Activated naive CD8-positive, alpha-beta T cell treated with anti-CD3 and anti-CD28 coated beads, Interleukin-2, amount 50 U/mL, for 24 hours (primary cell): ENCODE measurements at places on chromosomes 7 and 10.

DNA sequence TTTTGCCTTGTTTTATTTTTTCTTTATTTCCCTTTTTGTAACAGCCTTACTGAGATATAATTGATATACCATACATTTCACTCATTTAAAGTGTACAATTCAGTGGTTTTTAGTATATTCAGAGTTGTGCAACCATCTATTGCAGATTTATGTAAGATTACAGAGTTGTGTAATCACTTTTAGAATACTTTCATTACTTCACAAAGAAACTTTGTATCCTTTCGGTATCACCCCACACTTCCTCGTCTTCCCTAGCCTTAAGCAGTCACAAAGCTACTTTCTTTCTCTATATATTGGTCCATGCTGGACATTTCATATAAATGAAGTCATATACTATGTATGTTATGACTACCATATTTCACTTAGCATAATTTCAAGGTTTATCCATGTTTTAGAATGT, 74.6 kb downstream of the ATRNL1 start:
- H3K27ac ChIP-seq: no peak overlapping the region
- no peaks in the 10 kb centered on the region for H3K36me3 ChIP-seq
- H3K27me3 ChIP-seq: peaks cover under 1% of the 10 kb centered on the region
- no peak overlapping the region for H3K4me3 ChIP-seq
- no peak for DNase-seq
- no peaks in the 10 kb centered on the region for H3K4me1 ChIP-seq

GRCh38 chr10:27448921-27449320, 55.2 kb upstream of the RAB18 start:
- no peak for DNase-seq
- peaks cover 2% of the 10 kb centered on the region for H3K4me1 ChIP-seq
- no peaks in the 10 kb centered on the region for H3K27me3 ChIP-seq
- no peaks in the 10 kb centered on the region for H3K36me3 ChIP-seq
- H3K27ac ChIP-seq: no peak overlapping the region
- H3K4me3 ChIP-seq: no peak overlapping the region

GRCh38 chr7:8206956-8207355, 55.0 kb downstream of the ICA1 start:
- H3K27ac ChIP-seq: no peak overlapping the region
- H3K4me1 ChIP-seq: peaks cover 3% of the 10 kb centered on the region
- H3K27me3 ChIP-seq: peaks cover 13% of the 10 kb centered on the region
- no peaks in the 10 kb centered on the region for H3K36me3 ChIP-seq

DNA sequence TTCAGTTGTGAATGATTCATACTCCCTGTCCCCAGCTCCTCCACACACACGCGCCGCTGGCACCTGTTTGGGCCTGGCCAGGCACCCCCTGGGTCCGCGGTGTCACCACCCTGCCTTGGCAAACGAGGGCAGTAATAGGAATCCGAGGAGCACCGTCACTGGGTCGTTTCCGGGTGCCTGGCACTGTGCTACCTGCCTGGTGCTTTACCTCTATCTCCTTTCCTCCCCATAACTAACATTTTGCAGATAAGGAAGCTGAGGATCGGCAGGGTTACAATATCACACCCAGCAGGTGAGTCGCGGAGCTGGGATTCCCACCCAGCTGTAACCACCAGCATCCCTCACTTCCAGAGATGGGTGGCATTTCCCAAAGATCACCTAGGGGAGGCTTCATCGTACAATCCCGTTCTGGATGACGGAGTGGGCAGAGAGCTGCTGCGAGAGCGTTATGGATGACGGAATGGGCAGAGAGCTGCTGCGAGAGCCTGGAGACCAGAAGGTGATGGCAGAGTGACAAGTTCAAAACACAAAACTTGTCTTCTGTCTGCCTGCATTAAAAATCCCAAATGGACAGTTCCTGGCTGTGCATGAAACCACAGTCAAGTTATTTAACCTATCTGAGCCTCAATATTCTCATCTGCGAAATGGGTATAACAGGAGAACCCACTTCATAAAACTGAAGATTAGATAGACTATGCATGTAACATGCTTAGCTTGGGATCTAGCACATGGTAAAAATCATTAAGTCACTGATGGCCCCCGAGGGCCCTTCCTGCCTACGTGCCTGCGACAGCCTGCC, 1.1 kb upstream of the HSPA12A start:
- H3K27ac ChIP-seq: no peak overlapping the region
- H3K4me3 ChIP-seq: peak overlapping the region; percentile 17
- peaks cover 62% of the 10 kb centered on the region for H3K27me3 ChIP-seq
- no peak for DNase-seq

- DNase-seq: no peak
- no peak overlapping the region for H3K4me3 ChIP-seq
- no peaks in the 10 kb centered on the region for H3K4me1 ChIP-seq
- no peak overlapping the region for H3K27ac ChIP-seq
- no peaks in the 10 kb centered on the region for H3K27me3 ChIP-seq
- no peaks in the 10 kb centered on the region for H3K36me3 ChIP-seq
These were observed 136.0 kb upstream of the WNT16 start for GRCh38 chr7:121192834-121193233.

- no peaks in the 10 kb centered on the region for H3K4me1 ChIP-seq
- H3K27me3 ChIP-seq: no peaks in the 10 kb centered on the region
- no peak overlapping the region for H3K4me3 ChIP-seq
- H3K36me3 ChIP-seq: no peaks in the 10 kb centered on the region
- no peak overlapping the region for H3K27ac ChIP-seq
These were observed 776 bp downstream of the TMEM184A start for GRCh38 chr7:1555046-1555812.

GRCh38 chr7:142894112-142894984, 8.8 kb upstream of the TRPV6 start:
- no peaks in the 10 kb centered on the region for H3K4me1 ChIP-seq
- peaks cover 5% of the 10 kb centered on the region for H3K27me3 ChIP-seq
- H3K27ac ChIP-seq: no peak overlapping the region
- no peaks in the 10 kb centered on the region for H3K36me3 ChIP-seq

GRCh38 chr10:126259760-126260479, 128.4 kb downstream of the ADAM12 start:
- DNase-seq: no peak
- no peaks in the 10 kb centered on the region for H3K4me1 ChIP-seq
- H3K27ac ChIP-seq: no peak overlapping the region
- no peak overlapping the region for H3K4me3 ChIP-seq
- H3K27me3 ChIP-seq: no peaks in the 10 kb centered on the region
- H3K36me3 ChIP-seq: no peaks in the 10 kb centered on the region

- no peak overlapping the region for H3K27ac ChIP-seq
- peaks cover 31% of the 10 kb centered on the region for H3K36me3 ChIP-seq
- no peak for DNase-seq
- H3K4me3 ChIP-seq: no peak overlapping the region
- H3K27me3 ChIP-seq: no peaks in the 10 kb centered on the region
- peaks cover 34% of the 10 kb centered on the region for H3K4me1 ChIP-seq
These were observed 6.5 kb upstream of the PGAM2 start for GRCh38 chr7:44071726-44072363.

- H3K27ac ChIP-seq: no peak overlapping the region
- no peaks in the 10 kb centered on the region for H3K27me3 ChIP-seq
- H3K36me3 ChIP-seq: peaks cover 2% of the 10 kb centered on the region
- no peaks in the 10 kb centered on the region for H3K4me1 ChIP-seq
- H3K4me3 ChIP-seq: no peak overlapping the region
These were observed 46.9 kb upstream of the TRIM8 start for GRCh38 chr10:102597131-102597991.

- peaks cover 9% of the 10 kb centered on the region for H3K27me3 ChIP-seq
- H3K4me3 ChIP-seq: no peak overlapping the region
- no peak overlapping the region for H3K27ac ChIP-seq
- peaks cover 18% of the 10 kb centered on the region for H3K4me1 ChIP-seq
- no peak for DNase-seq
These were observed 96.0 kb upstream of the ADO start for GRCh38 chr10:62708569-62708968.

GRCh38 chr10:42989481-42989921, 87.4 kb upstream of the RET start:
- DNase-seq: no peak
- no peak overlapping the region for H3K27ac ChIP-seq
- H3K4me3 ChIP-seq: no peak overlapping the region
- H3K4me1 ChIP-seq: peaks cover 12% of the 10 kb centered on the region
- no peaks in the 10 kb centered on the region for H3K27me3 ChIP-seq
- no peaks in the 10 kb centered on the region for H3K36me3 ChIP-seq

DNA sequence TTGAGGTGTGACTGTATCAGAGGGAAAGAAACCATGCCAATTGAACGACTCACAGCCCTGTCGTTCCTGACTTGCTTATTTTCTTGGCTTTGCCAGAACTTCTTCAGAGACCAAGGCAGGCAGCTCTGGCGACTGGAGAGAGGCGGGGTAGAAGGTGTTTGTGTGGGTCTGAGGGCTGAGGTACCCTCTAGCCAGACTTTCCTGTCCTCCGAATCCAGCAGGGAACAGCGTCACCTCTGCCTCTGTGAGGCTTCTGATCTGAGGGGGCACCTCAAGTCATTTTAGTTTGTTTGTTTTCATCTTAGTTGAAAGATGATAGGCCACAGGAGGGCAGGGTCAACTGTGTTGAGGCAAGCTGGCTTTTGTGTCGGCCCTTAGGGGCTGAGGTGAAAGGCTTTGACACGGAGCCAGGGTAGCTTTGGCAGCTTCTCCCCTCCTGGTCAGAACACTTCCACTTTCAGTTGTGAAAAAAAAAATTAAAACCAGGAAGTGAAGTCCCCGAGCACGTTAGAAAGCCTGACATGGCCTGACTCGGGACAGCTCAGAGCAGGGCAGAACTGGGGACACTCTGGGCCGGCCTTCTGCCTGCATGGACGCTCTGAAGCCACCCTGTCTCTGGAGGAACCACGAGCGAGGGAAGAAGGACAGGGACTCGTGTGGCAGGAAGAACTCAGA, 1.9 kb downstream of the ACSL5 start:
- H3K4me1 ChIP-seq: peaks cover 68% of the 10 kb centered on the region
- peak overlapping the region; percentile 97 for H3K4me3 ChIP-seq
- DNase-seq: peak; percentile 46
- H3K36me3 ChIP-seq: peaks cover 28% of the 10 kb centered on the region
- no peaks in the 10 kb centered on the region for H3K27me3 ChIP-seq
- peak overlapping the region; percentile 100 for H3K27ac ChIP-seq

DNA sequence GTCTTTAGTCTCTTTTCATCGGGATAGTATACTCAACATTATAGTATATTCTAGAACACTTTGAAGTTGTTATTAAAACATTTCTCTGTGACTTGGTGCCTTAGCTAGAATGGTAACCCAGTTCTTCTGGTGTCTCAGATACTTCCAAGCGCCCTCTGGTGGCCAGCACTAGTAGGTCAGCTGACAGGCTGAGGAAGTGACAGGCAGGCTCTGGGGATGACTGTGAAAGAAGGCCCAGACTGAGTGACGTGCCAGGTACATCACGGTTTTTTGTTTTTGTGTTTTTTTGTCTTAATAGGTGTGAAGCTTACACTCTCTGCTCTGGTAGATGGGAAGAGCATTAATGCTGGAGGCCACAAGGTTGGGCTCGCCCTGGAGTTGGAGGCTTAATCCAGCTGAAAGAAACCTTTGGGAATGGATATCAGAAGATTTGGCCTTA, 5.1 kb downstream of the COMTD1 start:
- H3K27ac ChIP-seq: peak overlapping the region; percentile 90
- no peaks in the 10 kb centered on the region for H3K27me3 ChIP-seq
- H3K36me3 ChIP-seq: peaks cover 56% of the 10 kb centered on the region
- H3K4me3 ChIP-seq: no peak overlapping the region

DNA sequence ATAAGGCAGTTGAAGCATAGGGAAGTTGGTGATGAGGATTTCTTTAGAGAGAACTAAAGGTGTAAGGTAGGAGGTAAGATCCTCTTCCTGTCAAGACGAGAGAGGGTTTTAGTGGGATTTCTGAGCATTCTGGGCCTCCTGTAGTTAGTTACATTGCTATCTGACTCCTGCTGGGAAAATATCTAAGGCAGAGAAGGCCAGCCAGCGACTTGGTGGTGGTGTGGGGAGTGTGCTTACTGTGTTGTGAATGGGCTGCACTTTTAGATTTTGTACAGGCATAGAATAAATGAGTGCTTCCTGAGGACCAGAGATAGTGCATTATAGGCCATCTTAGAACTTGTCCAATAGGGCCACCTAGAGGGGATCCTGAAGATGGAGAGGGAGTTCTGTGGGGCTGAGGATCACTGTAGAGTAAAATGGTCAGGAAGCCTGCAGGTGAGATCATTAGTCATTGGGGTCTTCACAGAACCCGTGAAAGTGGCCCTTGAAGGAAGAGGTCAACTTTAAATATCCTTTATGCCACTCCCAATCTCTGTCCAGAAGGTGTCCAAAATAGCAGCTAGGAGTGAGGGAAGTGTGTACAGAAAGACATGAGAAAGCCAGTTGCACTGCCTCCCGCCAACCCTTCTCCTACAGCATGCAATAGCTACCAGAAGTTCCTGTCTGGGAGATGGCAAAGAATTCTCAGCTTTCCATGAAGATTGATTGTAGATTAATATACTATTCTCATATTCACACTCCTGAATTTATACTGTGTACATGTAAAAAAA, 266.6 kb downstream of the POLR1F start:
- H3K4me1 ChIP-seq: no peaks in the 10 kb centered on the region
- no peak overlapping the region for H3K27ac ChIP-seq
- H3K36me3 ChIP-seq: no peaks in the 10 kb centered on the region
- H3K4me3 ChIP-seq: no peak overlapping the region
- DNase-seq: no peak
- no peaks in the 10 kb centered on the region for H3K27me3 ChIP-seq

DNA sequence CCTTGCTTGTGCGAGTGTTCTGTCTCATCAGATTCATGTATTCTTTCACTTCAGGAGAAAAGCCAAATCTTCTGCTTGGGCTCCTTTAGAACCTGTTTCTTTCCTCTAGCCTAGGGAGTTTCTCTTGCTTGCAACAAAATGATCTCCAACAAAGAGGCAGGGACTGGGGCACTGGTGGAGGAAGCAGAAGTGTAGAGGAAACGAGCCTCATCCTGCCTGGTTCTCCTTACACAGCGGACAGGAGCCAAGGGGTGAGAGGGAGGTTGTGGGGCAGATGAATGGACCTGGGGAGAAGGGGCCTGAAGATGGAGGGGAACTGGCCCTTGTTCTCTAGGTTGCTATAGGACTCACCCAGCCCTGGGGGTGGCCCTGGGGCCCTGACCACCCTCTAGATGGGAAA, 141.1 kb downstream of the PKD1L1 start:
- H3K4me3 ChIP-seq: no peak overlapping the region
- H3K4me1 ChIP-seq: no peaks in the 10 kb centered on the region
- H3K36me3 ChIP-seq: no peaks in the 10 kb centered on the region

DNA sequence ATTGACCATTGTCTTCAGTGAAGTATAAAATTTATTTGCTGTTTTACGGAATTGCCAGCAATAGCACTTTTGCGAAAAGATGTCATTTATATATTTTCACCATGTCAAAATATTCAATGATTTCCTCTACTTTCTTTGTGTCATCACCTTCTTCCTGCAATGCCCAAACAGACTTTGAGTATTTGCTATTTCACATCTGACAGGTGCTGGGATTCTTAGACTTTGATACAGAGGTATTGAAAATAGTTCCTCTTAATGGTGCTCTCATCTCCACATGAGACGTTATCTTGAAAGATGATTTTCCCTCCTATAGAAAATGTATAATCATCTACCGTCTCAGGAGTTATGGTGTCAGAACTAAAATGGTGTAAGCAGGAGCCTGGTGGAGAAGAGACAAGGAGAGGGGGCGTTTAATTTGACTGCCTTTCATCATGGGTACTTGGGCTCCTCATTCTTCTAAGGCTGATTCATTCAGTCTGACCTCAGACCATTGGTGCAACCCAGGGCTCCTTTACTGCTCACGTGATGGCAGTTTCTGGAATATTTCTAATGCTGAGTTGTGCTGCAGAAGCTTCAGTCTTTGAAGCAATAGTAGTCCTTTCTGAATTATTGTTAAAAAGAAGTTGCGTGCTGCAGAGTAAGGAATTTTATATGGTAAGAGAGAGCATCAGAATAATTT, 404.6 kb downstream of the PHTF2 start:
- DNase-seq: no peak
- H3K4me1 ChIP-seq: no peaks in the 10 kb centered on the region
- no peaks in the 10 kb centered on the region for H3K27me3 ChIP-seq

- no peak overlapping the region for H3K27ac ChIP-seq
- no peak for DNase-seq
- no peaks in the 10 kb centered on the region for H3K36me3 ChIP-seq
- no peak overlapping the region for H3K4me3 ChIP-seq
These were observed 12.2 kb upstream of the REPIN1 start for GRCh38 chr7:150356265-150356897.
